ENCODE measurements at places on chromosomes 12 and 14. TPM values are rescaled to one million over a fixed set of nuclear protein-coding genes. Genes with fewer than 3 reads are reported as not detected.

DNA sequence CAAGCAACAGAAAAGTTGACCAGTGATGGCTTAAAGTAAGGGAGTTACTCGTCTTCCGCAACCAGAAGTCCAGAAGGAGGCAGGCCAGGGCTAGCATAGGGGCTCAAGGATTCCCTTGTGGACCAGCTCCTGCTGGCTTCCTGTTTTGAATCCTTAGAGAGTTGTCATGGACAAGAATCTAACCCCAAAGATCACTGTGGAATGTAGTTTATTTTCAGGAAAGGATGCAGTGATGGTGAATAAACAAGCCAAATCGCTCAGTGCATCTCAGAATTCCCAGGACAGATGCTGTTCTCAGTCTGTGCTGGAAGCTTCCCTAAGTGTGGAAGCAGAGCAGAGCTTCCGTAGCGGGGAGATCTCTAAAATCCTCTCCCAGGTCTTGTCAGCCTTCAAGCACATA is 311.3 kb downstream of the C12orf75 start:
- peaks cover 6% of the 10 kb centered on the region for H3K36me3 ChIP-seq
- H3K4me1 ChIP-seq: peaks cover 9% of the 10 kb centered on the region
- DNase-seq: no peak
- no peaks in the 10 kb centered on the region for H3K27me3 ChIP-seq
- no peak overlapping the region for H3K4me3 ChIP-seq
- H3K27ac ChIP-seq: no peak overlapping the region

- H3K36me3 ChIP-seq: no peaks in the 10 kb centered on the region
- no peak for DNase-seq
- H3K4me1 ChIP-seq: no peaks in the 10 kb centered on the region
- H3K27me3 ChIP-seq: peaks cover 10% of the 10 kb centered on the region
These were observed 74.7 kb upstream of the GZMB start for GRCh38 chr14:24708684-24709083.

DNA sequence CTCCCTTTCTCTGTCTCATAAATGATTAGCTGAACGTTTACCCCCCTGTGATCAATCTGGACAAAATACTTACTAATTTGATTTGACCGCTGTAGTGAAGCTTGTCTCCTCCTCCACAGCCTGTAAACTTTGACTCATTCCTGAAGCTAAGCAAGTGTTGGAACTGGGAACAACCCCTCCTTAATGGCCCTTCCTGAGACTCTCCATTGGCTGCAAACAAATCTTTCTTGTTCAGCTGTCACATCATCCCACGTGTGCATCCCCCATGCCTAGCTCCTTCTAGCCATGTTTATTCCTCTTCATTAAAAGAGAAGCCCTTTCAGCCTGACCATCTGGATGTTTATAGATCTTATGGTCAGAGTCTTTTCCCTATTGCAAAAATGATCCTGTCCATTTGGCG is 281.2 kb downstream of the RGS6 start:
- no peaks in the 10 kb centered on the region for H3K36me3 ChIP-seq
- peaks cover 2% of the 10 kb centered on the region for H3K27me3 ChIP-seq
- H3K4me3 ChIP-seq: no peak overlapping the region

- H3K27ac ChIP-seq: no peak overlapping the region
- peaks cover 30% of the 10 kb centered on the region for H3K27me3 ChIP-seq
- no peaks in the 10 kb centered on the region for H3K36me3 ChIP-seq
- H3K4me3 ChIP-seq: no peak overlapping the region
- DNase-seq: no peak
These were observed 48.3 kb upstream of the PARP11 start for GRCh38 chr12:3921526-3921925.

Gene PPP2R5C
- total RNA-seq: 95.0 TPM

Gene CKB
- total RNA-seq: 139 TPM

- H3K27me3 ChIP-seq: no peaks in the 10 kb centered on the region
- no peak overlapping the region for H3K4me3 ChIP-seq
- peaks cover 3% of the 10 kb centered on the region for H3K36me3 ChIP-seq
- no peak overlapping the region for H3K27ac ChIP-seq
These were observed 108.5 kb downstream of the SRGAP1 start for GRCh38 chr12:63952995-63953394.

- no peaks in the 10 kb centered on the region for H3K36me3 ChIP-seq
- H3K27me3 ChIP-seq: no peaks in the 10 kb centered on the region
- no peak overlapping the region for H3K27ac ChIP-seq
These were observed 20.0 kb upstream of the KITLG start for GRCh38 chr12:88600272-88600671.

- no peak for DNase-seq
- peak overlapping the region; percentile 74 for H3K27ac ChIP-seq
- H3K4me1 ChIP-seq: peaks cover 13% of the 10 kb centered on the region
- H3K36me3 ChIP-seq: peaks cover 5% of the 10 kb centered on the region
- no peak overlapping the region for H3K4me3 ChIP-seq
These were observed 44.1 kb downstream of the PSEN1 start for GRCh38 chr14:73180385-73180805.
